Renal cortex interstitium (tissue), 15 donors: ENCODE measurements at places on chromosomes 4 and X.

GRCh38 chr4:1910643-1911042, 39.5 kb downstream of the NSD2 start:
- DNase-seq, result peak; percentile 45

- no peak for DNase-seq
Measured at GRCh38 chr4:174479140-174479539, 43.1 kb downstream of the HPGD start.

GRCh38 chr4:186134257-186134656, 29.8 kb downstream of the FAM149A start:
- DNase-seq, result no peak

DNA sequence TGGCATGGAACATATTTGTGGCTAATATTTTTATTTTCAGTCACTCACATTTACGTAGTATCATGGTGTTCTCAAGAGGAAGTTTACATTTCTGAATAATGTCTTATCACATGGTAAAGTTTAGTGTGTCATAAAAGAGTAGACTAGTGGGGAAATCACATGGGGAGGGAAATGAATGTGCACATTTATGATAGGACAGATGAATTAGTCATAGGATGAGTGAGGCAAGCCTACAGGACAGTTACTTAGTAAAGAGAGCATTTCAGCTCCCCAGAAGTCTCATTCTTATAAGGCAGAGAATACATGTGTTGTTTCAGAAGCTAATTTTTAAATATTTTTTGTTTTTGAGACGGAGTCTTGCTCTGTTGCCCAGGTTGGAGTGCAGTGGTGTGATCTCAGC, 6.2 kb downstream of the GK start:
- no peak for DNase-seq

DNA sequence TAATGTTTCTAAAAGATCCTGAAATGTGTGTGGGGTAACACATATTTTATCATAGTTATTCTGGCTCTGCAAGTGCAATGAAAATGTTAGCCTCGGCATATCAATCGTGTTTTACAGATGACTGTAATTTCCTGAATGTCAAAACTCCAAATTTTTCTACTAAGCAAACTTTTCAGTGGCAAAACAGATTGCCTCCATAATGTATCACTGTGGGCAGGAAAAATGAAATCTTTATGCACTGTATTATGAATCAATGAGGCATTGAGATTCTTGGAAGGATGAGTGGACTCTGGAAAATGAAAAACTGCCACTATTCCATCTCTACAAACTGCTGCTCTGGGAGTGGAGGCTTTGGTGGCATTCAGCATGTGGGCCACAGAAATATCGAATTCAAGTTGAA, 160.1 kb upstream of the MBNL3 start:
- DNase-seq, result no peak

- no peak for DNase-seq
Measured at GRCh38 chr4:129429581-129430320, 333.8 kb downstream of the C4orf33 start.

DNA sequence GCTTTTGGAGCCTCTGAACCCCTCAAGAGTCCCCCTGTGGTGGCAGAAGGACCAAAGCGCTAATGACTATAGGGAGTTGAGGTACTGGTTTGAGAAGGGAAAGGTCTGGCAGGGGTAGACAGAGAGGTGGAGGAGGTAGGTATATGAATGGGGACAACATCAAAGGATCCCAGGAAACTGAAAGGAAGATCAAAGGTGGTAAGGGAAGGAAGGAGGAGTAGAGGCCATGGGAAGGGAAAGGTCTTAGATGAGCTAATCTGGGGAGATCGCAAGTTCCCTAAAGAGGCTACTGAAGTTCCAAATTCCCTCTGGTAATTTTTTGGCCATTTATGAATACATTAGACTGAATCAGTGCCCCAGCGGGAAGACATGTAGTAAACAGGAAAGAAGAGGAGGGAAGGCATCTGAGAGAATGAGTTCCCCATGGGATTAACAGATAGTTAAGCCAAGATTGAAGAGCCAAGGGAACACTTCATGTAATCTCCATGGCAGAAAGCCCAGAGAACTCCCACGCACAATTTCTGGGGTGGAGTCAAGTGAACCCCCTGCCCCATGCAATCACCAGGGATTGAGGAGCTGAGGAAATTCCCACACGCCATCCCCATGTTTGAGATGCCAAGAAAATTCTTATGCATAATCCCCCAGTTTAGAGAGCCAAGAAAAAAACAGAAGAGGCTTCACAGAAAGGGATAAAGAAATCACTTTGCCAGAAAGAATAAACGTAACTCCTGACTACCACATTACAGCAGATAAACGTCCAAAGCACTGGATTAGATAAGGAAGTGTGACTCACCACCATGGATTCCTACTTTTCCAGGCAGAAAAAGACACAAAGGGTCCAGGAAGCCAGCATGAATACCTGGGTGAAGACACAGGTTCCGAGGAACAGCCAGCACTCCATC, 25.8 kb downstream of the ZNF630 start:
- no peak for DNase-seq

DNA sequence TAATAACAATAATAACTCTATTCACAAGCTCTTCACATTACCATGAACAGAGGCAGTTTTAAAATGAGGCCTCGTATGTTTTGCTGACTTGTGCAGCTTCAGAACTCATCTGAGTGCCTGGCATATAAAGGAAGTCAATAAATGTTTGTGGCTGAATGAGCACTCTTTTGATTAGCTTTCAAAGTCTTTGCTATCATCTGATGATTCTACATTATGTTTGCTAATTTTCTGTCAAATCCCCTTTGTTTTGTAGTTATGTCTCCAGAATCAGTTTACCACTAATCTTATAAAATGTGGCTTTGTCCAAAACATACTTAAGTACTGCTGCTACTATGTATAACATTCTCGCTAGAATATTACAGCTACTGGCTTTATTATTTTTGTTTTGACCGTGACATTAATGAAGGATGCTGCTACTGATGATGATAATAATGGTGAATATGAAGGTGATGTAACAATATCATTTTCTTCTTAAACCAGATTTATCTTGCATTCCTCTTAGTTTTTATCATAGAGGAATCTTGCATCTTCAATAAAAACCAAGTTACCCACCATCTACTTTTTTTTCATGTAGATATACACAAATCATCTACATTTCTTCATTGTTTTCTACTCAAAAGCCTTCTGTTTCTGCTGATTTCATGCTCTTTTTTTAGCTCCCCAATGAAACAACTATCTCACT, 384.5 kb downstream of the NAF1 start:
- no peak for DNase-seq

GRCh38 chr4:173469622-173470021, 60.4 kb downstream of the HAND2 start:
- no peak for DNase-seq
